COR-L47 (cell line): ENCODE measurements at places on chromosomes 5 and 9.

- no peak for DNase-seq
Observed at GRCh38 chr5:15446552-15446951, 53.4 kb upstream of the FBXL7 start.

DNA sequence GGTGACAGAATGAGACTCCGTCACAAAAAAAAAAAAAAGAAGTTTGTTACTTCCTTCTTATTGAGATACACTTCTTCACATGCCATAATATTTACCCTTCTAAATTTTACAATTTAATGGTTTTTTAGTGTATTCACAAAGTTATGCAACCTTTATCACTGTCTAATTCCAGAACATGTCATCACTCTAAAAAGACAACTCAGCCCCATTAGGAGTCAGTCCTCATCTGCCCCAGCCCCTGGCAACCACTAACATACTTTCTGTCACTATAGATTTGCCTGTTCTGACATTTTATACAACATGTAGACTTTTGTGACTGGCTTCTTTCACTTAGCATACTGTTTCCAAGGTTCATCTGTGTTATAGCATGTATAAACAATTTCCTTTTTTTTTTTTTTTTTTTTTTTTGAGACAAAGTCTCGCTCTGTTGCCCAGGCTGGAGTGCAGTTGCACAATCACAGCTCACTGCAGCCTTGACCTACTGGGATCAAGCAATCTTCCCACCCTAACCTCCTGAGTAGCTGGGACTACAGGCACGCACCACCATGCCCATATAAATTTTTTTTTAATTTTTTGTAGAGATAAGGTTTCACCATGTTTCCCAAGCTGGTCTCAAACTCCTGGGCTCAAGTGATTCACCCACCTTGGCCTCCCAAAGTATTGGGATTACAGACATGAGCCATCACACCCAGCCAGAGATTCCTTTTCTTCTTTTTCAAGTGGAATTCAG is 18.0 kb downstream of the AQP3 start:
- DNase-seq = no peak

DNA sequence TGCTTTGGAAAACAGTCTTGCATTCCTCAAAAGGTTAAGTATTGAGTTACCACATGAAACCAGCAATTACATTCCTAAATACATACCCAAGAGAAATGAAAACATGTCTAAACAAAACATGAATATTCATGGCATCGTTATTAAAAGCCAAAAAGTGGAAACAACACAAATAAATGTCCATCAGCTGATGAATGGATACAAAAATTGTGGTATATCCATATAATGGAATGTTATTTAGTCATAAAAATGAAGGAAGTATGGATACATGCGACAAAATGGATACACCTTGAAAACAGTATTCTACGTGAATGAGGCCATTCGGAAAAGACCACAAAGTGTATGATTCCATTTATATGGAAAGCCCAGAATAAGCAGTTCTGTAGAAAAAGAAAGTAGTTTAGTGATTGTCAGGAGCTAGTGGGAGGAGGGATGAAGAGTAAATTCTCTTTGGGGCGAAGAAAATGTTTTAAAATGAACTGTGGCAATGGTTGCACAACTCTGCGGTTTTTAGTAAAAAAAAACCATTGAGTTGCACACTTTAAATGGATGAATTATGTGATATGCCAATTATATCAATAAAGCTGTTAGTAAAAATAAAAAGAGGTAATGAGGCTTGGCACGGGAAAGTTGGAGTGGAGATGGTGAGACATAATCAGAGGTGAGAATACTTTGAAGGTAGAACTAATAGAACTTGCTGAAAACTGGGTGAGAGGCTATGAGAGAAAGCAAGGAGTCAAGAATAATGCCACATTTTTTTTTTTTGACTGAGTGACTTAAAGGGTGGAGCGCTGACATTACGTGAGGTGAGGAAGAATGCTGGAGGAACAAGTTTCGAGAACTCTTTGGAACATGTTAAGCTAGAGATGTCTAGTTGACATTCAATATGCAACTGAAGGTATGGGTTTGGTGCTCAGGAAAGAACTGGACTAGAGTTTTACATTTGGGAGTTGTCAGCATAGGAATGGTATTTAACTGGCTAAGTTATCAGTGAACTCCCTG is 194.9 kb upstream of the ZNF608 start:
- DNase-seq = no peak

DNA sequence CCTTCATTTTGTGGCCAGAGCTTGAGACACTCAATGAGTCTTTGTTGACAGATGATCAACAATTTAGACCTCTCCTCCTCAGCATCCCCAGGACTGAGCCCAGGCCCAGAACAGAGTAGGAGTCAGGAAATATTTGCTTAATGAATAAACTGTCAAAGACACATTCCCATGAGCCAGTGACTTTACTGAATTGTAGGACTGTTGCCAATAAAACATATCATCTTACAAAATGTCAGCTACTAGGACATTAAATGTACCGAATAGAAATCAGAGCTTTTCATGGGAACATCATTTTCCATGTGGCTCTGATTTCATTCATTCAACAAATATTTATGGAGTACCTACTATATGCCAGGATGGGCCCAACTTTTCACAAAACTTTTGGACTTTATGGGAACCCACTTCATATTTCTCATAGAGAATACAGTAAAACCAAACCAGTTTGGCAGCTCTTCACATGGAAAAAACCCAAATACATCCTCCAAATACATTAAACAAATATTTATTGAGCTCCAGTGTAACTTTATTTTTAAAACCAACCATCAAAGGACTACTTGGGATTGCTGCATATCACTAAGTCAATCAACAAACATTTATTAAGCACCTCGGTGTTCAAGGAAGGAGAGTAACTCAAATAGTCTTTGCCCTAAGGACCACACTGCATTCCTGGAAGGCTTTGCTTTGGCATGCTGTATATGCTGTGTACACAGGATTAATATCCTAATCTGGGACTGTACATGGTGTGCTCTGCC is 11.4 kb downstream of the VDAC1 start:
- DNase-seq = no peak

DNA sequence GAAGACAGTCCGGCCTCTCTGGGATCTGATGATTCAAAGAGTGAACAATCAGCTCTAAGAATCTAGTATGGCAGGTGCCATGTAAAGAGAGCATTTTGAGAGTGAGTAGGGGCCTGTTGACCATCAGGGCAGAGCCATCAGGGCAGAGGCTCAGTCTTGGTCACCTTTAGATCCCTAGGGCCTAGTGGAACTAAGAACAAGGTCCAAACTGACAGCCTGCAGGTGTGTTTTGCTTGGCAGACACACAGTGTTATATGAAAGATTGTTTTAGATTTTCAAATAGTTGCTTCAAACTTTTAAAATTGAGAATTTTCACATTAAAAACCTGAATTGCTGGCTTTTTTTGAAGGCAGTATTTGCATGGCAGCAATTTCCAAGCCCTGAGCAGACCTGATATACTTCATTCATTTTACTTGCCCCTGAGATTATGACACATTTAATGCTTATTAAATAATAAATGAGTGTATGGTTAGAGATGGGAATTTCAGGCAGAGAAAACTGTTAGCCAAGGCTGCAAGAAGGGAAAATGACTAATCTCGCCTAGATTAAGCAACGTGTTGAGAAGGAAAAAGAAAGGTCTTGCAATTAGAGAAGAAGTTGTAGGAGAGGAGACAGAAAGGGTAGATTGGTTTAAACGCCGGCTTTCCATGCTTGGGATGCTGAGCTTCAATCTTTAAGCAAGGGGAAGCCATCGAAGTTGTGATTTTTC is 279.6 kb downstream of the ARRDC3 start:
- DNase-seq = no peak

GRCh38 chr9:82805027-82805426 is 257.9 kb downstream of the RASEF start:
- no peak for DNase-seq

DNA sequence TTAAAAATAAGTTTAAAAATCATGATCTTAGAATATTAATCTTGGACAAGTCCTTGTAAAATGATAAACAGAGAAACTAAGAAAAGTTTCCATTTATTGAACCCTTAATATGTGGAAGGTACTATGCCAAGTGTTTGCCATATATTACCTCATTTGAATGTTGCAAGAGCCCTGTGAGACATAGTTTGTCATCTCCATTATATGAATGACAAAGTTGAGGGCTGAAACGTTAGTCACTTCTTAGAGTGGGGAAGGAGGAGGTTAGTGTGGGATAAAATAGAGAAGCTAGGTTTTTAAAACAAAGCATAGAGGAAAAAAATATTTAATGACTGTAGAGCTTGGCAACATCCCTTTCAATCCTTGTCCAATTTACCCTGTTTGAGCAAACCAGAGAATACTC is 2.0 kb downstream of the TNC start:
- DNase-seq = no peak

- peak; percentile 12 for DNase-seq
Observed at GRCh38 chr9:105425816-105426433, 21.9 kb upstream of the FSD1L start.

DNA sequence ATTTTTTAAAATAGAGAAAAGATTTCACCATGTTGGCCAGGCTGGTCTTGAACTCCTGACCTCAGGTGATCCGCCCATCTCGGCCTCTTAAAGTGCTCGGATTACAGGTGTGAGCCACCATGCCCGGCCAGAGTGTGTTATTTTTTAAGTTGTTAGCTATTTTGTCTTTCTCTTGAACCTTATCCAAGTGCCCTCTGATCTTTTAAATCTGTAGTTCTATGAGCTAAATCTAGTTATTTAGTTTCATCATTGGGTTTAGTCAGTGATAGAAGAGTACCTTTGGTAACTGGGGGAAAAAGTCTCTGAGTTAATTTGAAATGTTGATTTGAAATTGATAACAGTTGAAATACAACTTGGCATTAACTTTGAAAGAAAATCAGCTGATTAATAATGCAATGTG is 88.3 kb downstream of the NNT start:
- no peak for DNase-seq

- no peak for DNase-seq
Observed at GRCh38 chr9:28503573-28503972, 930.3 kb upstream of the C9orf72 start.

GRCh38 chr5:172751761-172752510 is 19.1 kb downstream of the DUSP1 start:
- DNase-seq = no peak

GRCh38 chr9:14882090-14882489 is 28.1 kb downstream of the FREM1 start:
- no peak for DNase-seq

DNA sequence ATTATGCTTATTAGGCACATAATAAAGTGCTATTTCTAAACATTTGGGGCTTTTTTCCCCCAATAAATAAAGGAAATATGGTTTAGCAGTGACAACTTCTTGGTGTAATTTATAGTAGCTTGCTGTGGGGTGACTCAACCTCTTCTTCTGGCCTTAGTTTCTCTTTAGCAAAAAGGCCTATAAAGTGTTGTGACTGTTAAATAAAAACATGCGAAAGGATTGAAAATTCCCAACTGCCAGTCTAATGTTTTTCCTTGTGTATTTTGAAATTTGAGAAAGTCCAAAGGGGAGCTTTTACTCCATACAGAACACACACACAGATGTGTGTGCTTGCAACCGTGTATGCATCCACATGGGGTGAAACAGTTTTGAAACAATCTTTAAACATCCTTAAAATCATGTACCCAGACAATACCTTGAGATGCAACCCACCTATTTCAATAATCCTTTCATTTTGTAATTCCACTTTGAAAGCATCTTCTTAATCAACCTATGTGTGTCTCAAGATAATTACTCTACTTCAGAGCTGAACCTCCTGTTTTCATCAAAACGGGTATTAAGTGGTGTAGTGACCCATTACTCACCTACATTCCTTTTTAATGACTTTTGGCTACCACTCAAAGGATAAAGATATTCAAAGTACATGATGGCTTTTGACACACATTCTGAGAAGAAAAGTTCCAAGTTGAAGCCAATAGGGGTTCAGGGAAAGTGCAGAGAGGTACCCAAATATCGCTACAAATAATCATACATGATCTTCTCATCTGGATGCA is 123.8 kb downstream of the DROSHA start:
- no peak for DNase-seq

DNA sequence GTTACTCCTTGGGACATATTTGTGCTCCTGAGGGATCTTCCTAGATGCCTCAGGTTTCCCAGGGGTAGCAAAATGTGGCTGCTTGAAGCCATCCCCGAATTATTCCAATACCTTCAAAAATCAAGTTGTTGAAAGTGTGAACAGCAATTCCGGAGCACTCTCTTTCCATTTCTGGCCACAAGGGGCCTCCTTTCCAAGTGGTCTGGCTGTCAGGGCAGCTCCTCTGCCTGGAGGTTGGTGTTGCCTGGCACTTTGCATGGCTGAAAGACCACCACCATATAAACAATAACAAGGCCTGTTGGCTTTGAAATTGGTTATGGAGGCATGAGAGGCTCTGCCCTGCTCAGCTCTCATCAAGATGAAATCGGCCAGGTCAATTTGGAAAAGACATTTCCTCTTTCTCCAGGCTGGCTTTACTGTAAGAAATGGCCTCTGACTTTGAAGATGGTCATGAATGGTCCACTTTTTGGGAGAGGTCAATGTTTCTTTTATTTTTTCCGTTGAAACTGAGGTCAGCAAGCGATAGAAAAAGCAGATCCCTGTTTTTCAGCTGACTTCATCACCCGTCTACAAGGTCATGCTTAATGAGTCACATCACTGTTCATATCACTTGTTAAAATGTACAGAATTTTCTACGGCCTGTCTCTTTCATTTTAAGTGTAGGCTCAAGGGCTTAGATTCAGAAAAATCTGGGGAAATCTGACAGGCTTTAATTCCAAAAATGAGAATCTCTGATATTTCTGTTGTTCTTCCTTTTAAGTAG is 481.1 kb upstream of the ZNF608 start:
- DNase-seq = no peak

DNA sequence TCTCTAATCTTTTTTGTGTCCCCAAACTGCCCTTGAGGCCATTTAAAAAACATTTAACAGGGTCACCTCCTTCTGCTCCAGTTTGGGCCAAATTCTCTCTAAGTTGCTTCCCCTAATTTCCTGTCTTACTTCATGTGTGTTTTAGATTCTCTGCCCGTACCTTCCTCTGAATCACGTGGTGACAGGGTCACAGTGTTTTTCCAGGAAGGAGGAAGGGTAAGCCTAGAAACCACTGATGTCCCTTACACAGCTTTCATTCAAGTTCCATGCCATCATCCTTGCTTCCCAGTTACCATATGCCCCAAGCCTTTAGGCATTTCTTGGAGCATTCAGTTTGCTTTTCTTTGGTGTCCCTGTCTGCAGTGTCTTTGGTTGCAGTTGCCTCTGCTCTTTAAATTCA is 42.4 kb upstream of the MACIR start:
- no peak for DNase-seq

- DNase-seq = peak; percentile 18
Observed at GRCh38 chr5:148820461-148821395, 5.7 kb upstream of the ADRB2 start.

GRCh38 chr5:56501781-56502557 is 268.8 kb upstream of the ANKRD55 start:
- DNase-seq = no peak

DNA sequence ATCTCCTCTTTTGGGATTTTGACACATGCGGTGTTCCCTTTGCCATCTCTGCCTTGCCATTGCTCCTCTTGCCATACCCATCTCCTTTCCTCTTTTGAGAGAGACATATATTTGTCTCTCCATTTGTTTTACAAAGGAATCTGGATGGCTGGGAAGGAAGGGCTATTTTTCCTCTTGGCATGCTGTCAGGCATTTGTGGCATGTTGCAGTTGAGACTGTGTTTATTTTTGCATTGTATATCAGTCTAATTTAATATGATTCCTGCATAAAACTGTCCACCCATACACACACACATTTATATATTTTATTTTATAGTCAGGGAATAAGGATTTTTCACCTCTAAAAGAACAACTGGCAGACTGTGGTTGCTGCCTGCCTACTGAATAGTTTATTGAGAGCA is 1105.8 kb upstream of the SEMA6A start:
- DNase-seq = no peak
